CD4-positive, alpha-beta T cell (primary cell): ENCODE measurements at places on chromosomes 5 and 9. TPM values are rescaled to one million over a fixed set of nuclear protein-coding genes. Genes with fewer than 3 reads are reported as not detected.

Gene ADGRV1
- 1.2 TPM for total RNA-seq

Gene MORN5
- not detected for total RNA-seq

GRCh38 chr5:56814361-56814962, 887 bp upstream of the MAP3K1 start:
- peak; percentile 30 for DNase-seq

Gene NPR3
- total RNA-seq = not detected

DNA sequence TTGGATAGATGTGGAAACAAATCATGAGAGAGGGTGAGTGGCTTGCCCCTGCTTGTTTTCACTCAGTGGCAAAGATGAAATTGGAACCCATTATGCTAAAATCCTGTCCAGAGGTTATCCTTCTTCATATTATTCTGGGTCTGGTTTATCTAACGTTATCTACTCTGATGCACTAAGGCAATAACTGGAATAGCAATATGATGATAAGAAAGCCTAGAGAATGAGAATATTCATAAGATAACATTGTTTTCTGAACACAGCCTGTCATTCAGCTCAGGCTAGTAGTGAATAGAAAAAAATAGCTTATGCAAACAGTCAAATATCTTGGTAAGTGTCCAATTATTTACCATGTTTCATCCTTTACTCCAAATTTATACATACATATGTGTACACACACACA, 132.0 kb upstream of the C6 start:
- no peak for DNase-seq

GRCh38 chr9:77561331-77562018, 86.6 kb downstream of the GNA14 start:
- no peak for DNase-seq

Gene IL12B
- total RNA-seq = not detected

Gene TMEM215
- total RNA-seq = not detected

Gene NFX1
- 33.1 TPM for total RNA-seq

- peak; percentile 30 for DNase-seq
These were observed 3.6 kb downstream of the SLC12A7 start for GRCh38 chr5:1108023-1108864.

- DNase-seq = no peak
These were observed 2330.6 kb downstream of the MAT2B start for GRCh38 chr5:165836046-165836445.

Gene UBQLN1
- 178 TPM for total RNA-seq

DNA sequence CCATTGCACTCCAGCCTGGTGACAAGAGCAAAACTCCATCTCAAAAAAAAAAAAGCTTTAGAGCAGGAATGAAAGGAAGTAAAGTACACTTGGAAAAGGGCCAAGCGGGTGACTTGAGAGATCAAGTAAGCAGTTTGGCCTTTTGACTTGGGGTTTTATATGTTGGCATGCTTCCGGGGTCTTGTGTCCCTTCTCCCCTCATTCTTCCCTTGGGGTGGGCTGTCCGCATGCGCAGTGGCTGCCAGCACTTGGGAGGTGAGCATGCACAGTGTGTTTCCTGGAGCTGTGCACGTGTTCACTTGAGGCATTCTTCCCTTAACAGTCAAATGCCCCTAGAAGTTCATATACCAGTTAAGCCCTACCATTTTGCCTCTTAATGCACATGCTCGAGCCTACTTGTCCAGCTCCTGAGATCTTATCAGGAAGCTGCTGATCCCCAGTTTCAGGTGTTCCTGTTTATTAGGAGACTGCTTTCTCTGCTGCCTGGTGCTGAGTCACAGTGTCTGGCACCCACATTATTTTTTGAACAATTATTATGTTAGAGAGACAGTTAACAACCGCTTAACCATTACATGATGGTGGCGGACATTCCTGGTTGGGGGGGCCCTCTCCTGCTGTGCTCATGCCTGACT, 32.6 kb upstream of the PRRC2B start:
- DNase-seq = peak; percentile 61

DNA sequence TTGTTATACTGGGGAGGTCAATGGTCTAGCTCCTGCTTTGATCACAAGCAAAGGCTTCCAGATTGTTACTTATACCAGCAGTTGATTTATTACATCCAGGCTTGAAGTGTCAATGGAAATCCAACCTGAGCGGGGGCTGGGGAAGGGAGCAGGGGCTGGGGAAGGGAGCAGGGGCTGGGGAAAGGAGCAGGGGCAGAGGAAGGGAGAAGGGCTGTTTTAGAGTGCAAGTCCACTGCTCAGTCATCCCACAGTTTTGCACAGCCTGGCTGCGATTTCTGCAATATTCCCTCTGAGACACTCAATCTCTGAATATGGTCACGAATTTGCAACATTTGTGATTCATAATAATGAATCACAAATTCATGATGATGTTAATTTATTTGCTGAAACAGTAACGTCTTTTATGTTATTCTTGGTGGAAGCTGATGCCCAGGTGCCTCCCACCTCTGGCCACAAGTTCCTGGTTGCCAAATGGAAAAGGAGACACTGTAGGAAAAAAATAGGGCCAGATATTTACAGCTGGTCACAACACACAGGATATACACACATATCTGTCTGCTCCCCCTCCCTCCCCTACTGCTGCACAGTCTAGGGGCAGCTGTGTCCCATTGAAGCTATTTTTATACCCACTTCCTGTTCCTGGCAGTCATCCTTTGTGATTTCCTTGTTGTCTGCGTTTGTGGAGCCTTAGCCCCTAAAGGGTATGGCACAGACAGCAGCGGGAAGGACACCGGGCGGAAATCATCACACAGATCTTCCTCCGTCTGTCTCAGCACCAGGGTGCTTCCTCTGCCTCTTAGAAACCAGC, 325.1 kb downstream of the GADD45G start:
- DNase-seq = no peak

Gene CRB2
- total RNA-seq = not detected

Gene CSF1R
- total RNA-seq = 0.45 TPM

Gene ELAVL2
- not detected for total RNA-seq

DNA sequence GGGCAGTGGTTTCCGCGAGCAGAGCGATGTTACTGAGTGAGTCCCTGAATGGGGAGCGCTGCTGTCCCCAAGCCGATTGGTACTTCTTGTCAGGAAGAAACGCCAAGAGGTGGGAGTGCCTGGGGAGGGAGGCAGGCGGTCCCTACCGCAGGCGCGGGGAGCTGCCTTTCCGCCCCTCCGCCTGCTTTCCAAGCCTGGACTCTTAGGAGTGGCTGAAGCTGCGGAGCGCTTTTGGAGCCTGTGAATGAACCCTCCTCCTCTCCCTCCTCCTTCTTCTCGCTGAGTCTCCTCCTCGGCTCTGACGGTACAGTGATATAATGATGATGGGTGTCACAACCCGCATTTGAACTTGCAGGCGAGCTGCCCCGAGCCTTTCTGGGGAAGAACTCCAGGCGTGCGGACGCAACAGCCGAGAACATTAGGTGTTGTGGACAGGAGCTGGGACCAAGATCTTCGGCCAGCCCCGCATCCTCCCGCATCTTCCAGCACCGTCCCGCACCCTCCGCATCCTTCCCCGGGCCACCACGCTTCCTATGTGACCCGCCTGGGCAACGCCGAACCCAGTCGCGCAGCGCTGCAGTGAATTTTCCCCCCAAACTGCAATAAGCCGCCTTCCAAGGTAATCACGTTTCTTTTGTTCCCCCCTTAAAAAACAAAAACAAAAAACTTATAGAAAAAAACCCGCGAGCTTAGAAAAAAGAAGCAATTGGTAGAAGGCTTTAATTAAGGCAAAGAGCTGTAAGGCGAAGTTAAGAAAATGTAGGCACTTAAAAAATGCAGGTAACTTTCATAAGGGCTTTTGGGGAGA, at the start of gene VCAN:
VCAN (plus strand) TSS at position 340 of the 808 bp plus-strand sequence. CDS start 11,775 bp downstream, outside the sequence.
- DNase-seq = no peak

GRCh38 chr9:136429075-136429628, 10.5 kb downstream of the INPP5E start:
- no peak for DNase-seq

Gene PCDHB5
- 0.08 TPM for total RNA-seq

Gene PCDHAC2
- total RNA-seq = not detected

DNA sequence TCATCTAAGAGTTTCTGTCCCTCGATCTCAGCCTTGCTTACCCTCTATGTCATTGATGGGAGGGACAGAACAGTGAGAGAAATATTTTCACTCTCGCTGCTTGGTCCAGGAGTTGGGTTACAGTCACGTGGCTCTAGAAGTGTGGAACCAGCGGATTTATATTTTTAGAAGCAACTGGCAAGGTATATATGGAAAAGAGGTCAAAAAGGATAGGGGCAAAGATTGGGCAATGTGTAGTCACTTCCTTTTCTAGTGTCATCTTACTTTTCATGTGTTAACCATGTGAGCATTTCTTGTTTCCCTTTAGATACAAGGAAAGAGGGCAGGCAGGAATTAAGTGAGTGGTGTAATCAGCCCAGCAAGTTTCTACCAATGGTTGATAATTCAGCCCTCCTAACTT, 111.5 kb upstream of the ZNF366 start:
- no peak for DNase-seq

DNA sequence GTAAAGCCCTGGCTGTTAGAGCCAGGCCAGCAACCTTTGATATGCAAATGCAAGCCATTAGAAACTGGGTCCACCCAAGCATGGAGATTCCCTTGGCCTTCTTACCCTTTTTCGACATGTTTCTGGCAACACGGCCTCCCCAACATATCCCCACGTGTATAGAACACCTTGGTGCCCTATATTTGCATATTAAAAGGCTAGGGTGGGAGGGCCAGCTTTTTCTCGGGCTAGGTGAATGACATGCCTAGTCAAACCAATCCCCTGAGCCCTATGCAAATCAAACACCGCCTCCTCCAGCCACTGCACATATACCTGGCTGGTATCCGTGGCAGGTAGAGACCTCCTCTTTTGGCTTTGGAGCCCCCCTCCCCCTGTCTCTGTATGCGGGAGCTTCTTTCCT, 55.6 kb upstream of the ZFR start:
- no peak for DNase-seq
